ENCODE measurements at places on chromosomes 2 and 18.

DNA sequence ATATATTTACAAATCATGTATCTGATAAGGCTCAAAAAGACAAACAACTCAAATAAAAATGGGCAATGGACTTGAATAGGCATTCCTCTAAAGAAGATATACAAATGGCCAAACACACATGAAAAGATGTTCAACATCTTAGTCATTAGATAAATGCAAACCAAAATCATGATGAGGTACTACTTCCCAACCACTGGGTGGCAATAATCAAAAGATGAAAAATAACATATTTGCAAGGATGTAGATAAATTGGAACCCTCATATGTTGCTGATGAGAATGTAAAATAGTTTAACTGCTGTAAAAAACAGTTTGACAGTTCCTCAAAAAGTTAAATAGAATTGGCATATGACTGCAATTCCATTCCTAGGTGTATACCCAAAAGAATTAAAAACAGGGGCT, 132.3 kb downstream of the TTC32 start:
- no peak for ATAC-seq

- ATAC-seq, result no peak
Observed at GRCh38 chr18:79585395-79586370, 93.9 kb upstream of the CTDP1 start.

GRCh38 chr18:44859751-44860439, 179.2 kb downstream of the SETBP1 start:
- peak; percentile 7 for ATAC-seq

DNA sequence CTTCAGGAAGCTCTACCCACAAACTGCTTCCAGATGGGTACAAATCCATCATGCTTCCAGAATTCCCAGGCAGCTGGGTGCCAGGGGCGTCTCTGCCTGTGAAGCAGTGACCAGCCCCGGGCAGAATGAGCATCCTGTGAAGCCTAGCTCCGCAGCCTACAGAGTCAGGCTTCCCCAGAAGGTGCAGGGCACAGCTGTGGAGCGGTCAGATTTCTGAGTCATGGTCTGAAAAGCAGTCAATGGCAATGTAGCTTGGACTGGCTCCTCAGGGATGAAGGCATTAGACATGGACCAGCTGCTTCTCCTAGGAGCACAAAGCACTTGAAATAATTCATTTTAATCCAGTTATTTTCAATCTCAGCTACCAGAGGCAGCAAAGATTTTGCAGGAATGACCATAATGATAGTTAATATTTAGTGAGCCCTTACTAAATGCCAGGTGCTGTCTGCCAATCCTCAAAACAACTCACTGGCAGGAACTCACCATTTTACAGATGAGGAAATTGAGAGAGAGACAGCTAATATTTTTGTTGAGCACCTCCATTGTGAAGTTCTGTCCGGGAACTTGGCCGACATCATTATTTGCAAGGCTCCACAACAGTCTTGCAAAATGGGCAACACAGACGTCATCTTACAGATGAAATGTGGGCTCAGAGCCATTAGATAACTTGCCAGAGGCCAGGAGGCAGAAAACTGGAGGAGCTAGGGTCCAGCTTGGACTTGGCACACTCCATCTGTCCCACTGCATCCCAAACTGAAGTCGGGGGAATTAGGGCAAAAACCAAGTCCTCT, 31.7 kb downstream of the ACMSD start:
- no peak for ATAC-seq

DNA sequence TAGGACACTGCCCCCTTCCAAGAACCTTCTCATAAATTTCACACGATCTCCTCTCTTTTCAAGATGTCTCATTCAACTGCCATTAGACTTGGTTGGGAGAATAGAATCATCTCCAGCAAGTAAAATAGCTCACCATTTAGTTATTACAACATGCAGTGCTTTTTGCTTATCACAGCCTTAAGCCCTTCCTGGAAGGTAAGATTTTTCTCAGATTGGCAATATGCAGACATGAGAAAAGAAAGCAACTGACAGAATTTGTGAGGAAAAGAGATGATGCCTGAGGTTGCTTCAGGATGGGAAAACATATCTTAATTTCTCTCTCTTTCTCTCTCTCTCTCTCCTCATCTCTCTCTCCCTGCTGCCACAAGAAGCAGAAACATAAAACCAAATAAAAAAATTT, 855.1 kb upstream of the ACVR2A start:
- no peak for ATAC-seq

GRCh38 chr18:31371989-31372388, 4.6 kb upstream of the DSG4 start:
- ATAC-seq, result no peak

DNA sequence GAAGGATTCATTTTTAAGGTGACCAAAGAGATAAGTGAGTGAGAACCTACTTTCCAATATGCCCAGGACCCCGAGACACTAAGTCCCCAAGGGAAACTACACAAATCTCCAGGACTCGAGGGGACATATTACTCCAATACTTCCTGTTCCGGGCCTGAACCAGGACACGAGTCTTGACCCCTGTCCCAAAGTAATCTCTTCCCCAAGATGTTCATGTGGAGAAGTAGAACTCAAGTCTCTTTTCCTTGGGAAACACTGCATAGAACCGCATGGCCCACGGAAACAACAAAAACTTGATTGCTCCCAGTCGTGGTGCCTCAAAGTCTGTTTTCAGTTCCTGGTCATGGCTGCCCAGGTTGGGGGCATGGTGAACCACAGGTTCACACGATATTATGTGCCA, 87.2 kb upstream of the ZEB2 start:
- no peak for ATAC-seq

DNA sequence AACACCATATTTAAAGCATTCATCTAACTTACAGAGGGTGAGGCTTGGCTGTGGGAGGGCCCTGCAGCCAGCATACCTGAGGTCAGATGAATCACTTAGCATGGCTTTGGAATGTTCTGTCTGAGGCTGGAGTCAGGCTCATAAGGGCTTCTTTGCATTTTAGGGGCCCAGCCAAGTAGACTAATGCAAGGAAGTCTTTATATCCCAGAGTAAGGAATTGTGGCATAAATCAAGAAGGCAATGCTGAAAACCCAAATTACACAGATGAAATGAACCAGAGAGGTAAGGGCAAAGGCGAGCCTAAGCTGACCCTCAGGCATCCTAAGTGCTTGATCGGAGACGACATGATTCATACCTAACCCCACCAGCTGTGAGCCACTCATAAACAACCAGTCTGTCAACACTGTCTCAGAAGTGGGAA, 383.6 kb downstream of the DCC start:
- ATAC-seq, result no peak

DNA sequence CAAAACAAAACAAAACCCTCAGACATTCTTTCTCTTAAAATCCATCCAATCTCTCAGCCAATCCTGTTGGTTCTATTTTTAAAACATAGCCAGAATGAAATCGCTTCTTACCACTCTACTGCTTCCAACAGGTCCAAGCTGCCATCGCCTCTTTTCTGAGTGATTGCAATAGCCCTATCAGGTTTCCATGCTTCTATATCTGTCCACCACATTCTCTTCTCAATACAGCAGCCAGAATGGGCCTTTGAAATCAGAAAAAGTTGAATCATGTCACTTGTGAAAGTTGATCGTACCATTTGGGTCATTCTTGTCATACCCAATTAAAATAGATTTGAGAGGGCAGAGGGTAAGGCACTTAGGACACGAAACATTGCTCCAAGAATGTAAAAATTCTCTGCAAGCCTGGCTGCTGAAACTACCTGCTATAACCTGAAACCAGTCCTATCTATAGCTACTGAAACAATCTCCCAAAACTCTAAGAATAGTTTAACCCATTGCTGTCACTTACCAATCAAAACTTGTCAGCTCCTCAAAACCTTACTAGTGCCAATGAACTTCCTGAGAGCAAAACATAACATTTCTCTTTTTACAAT, 3.3 kb upstream of the MTLN start:
- no peak for ATAC-seq

GRCh38 chr18:47870605-47871004, 59.9 kb downstream of the SMAD2 start:
- ATAC-seq, result no peak

DNA sequence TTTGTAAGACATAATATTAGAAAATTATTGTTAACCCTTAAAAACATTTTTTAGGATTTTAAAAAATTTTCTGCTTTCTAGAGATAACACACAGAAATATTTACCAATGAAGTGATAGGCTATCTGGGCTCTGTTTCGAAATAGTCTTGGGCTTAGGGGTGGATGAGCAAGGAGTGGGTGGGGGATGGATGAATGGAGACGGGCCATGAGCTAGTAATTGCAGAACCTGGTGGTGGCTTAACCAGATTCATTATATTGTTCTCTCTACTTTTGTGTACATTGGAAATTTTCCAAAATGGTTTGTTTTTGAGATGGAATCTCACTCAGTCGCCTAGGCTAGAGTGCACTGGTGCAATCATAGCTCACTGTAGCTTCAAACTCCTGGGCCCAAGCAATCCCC, 89.6 kb downstream of the TCF7L1 start:
- no peak for ATAC-seq

GRCh38 chr2:128626760-128627511, 308.3 kb upstream of the HS6ST1 start:
- ATAC-seq, result no peak

DNA sequence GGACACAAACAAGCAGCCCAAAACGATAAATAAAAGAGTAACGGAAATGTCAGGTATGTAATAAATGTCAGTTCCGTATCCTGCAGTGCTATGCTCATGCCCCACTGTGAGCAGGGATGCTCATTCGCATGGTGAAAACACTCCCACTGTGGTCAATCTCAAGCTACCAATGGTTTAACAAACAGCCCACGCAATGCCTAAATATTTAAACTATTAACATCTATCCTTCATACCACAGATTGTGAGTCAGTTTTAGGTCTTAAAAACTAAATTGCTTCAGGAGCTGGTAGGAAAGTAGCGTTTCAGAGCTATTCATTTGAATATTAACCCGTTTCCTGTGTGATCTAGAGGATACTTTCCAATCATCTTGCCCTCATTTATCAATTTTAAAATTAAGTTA, 207.4 kb downstream of the TCF4 start:
- ATAC-seq, result no peak

GRCh38 chr18:55252053-55252675, 292.9 kb upstream of the CCDC68 start:
- no peak for ATAC-seq

GRCh38 chr2:166768393-166769123, 119.7 kb upstream of the XIRP2 start:
- ATAC-seq, result no peak

GRCh38 chr2:49255409-49255971, 101.2 kb upstream of the FSHR start:
- no peak for ATAC-seq

- peak; percentile 82 for ATAC-seq
Observed at GRCh38 chr2:85433511-85434089, 15.1 kb downstream of the SH2D6 start.

DNA sequence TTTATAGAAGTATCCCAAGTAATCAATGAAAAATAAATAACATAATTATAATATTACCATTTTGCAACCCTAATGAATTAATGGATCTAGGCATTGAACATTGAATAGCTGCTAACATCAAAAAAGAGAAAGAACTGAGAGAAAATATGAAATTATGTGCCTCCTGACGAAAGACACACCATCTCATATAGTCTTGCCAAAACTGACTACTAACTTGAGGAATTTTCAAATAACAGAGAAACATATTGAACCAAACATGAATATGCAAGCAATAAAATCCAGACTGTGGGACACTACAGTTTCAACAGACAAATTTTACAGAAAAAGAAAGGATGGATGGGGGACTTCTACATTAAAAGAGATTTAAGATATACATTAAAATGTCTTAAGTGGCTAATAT, 165.7 kb downstream of the WDPCP start:
- no peak for ATAC-seq

DNA sequence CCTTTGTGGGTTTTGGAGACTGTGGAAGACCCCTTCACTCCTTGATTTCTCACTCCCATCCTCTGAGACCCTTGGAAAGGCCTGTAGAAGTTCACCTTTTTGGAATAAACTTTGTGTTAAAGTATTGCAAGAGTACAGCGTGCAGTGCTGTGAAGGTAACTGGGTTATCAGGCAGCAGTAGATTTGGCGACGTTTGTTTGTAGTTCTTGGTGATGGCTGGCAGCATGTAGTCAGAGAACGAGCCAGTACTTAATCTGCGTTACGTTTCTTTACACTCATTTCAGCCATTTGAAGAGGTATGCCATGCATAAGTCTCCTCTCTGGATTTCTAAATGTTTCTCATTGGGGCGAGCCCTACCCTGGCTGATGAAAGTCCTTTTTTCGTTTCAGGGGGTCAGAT, 64.6 kb downstream of the TSHZ1 start:
- no peak for ATAC-seq

DNA sequence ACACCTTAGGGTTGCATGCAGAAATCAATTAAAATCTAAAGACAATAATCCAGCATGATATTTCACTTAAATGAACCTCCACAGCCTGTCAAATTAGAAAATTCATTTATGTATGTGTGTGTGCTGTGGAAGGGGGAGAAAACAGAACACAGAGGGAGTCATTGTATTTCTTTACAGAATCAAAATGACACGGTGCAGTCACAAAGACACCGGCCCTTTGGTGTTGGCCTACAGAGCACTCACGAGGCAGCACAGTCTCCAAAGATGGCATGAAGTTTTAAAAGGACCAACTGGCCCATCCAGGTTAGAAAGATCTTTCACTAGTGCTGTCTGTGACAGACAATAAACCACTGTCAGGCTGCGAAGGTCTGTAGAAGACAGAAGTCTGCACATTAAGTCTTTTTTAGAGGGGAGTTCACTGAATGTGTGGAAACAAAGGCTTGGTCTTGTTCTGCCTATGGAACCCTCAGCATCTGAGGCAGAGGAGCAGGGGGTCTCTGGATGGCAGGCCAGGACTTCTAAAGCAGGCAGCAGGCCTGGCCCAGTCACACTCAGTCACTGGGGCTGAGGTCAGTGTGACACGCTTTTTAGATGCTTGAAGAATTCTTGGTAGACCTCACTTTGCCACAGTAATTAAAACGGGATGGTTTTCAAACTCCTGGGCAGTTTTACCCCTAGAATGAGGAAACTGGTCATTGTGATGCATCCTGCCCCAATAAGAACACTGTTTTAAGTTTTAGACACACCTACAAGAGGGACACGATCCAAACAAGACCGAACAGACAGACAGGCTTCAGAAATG, 184.9 kb downstream of the AFF3 start:
- no peak for ATAC-seq

DNA sequence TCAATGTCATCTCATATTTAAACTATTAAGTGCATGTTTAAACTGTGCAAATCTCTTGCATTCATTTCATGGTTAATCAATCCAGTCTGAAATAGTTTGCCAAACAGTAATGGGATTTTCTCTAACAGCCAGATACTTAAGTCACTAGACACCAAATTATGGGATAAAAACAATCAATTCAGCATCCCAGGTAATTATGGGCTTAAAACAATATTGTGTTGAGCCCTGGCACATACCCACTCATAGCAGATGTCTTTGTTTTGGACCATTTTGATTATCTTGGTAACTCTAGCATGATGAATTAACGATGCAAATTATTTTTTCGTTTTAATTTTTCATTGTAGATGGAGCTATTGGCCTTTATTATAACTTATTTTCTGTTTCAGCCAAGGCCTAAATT, 118.5 kb upstream of the CD302 start:
- no peak for ATAC-seq

DNA sequence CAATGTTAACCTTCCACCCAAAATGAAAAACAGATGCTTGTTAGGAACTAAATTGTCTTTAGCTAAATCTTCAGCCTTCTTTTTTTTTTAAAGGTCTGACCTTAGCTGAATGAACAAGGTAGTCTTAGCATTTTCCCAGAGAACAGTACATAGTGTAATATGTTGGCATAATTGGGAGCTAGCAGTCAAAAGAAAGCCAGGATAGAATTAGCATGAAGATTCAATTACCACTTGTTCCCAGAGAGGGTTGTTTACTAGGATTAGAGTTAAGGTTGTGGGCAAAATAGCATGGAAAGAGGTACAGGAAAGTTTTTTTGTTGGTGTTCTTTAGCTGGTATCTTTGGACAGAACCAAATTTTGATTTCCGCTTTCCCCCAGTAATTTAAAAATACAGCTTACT, 6.9 kb downstream of the CDH20 start:
- ATAC-seq, result no peak

All from gastroesophageal sphincter (tissue), 4 donors.